Fibroblast of skin of left quadriceps (primary cell): ENCODE measurements at places on chromosomes 4 and X.
A peak's percentile ranks its signal among the peaks of the same experiment; 100 is the strongest.

GRCh38 chr4:119525771-119526712 lies 102.6 kb downstream of the PDE5A start:
- no peak for DNase-seq

- no peak for DNase-seq
Measured at GRCh38 chrX:112636288-112636687, 43.5 kb downstream of the LHFPL1 start.

GRCh38 chr4:120874792-120875774 lies 47.4 kb downstream of the PRDM5 start:
- DNase-seq: no peak

- peak; percentile 88 for DNase-seq
Measured at GRCh38 chr4:122012735-122013134, 60.9 kb upstream of the TRPC3 start.

DNA sequence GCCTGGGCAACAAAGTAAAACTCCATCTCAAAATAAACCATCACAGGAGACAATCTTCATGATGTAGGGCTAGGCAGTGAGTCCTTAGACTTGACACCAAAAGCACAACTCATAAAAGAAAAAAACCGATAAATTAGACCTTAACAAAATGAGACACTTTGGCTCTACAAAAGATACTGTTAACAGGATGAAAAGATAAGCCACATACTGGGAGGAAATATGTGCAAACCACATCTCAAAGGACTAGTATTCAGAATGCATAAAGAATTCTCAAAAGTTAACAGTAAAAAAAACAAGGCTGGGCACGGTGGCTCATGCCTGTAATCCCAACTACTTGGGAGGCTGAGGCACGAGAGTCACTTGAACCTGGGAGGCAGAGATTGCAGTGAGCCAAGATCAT lies 13.2 kb downstream of the EFHC2 start:
- DNase-seq: no peak

GRCh38 chr4:6183740-6184139 lies 16.6 kb downstream of the JAKMIP1 start:
- DNase-seq: no peak

- DNase-seq: no peak
Measured at GRCh38 chr4:161172396-161173026, 991.3 kb downstream of the FSTL5 start.

DNA sequence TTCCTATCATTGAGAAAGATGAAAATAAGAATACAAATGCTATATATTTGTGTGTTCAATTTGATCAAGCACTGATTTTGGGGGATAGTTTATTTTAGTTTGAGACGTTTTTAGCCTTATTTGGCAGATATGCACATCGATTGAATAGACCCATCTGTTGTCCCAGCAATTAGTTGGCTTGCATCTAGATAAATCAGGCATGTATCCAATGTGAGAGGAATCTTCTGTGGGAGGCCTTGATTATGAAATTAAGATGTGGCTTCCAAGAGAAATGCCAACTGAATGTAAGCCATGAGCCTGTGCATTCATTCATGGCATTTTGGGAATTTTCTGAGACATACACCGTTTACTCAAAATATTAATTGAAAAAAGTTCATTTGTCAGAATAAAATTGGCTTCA lies 623.1 kb downstream of the TECRL start:
- DNase-seq: no peak

DNA sequence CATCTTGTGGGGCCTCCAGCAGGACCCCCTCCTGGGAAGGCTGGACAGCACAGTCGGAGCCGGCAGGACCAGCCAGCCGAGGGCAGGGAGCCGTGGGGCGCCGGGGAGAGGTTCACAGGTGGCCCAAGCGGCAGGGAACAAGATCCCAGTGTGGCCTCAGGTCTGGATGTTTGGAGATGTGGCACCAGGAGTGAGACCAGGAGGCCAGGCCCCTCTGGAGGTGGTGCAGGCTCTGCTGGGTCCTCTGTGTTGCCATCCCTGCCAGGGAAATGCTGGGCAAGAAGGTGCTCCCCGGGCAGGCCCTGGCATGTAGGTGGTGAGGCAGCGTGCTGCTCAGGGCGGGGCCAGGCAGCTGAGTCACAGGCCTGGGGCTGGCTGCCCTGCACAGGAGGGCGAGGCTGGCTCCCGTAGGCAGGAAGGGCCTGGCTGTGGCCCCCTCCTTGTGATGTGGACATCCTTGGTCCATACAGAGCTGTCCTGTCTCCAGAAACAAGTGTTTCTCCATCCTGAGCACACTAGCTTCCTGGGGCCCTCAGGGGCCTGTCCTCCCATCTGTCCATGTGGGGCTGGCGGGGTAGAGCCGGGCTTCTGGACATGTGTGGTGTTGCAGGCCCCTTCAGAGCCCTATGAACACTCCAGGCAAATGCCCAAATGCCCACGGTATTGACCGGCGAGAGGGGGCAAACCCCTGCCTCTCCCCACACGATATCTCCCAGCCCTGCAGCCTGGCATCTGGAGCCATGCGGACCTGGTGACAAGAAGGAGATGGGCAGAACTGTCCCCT lies 4.8 kb upstream of the HGFAC start:
- DNase-seq: no peak

- DNase-seq: no peak
Measured at GRCh38 chr4:189513421-189513820, 427.3 kb upstream of the FRG1 start.

DNA sequence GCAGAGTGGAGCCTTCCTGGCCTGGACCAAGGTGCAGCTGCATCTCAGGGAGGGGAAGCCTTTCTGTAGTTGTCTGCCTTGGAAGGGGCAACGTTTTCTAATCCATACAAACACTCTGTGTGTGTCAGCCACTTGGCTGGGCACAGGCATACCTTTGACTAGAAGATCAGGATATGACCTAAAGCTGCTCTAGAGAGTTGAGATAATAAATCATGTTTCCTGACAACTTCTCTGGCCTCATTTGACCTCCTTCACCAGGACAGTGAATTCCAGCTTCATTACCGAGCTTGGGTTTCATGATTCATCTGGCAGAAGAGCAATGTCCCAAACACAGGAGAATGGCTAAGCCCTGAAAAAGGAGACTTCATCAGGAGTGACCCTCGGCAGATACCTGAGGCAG lies 89.6 kb upstream of the KIT start:
- peak; percentile 45 for DNase-seq

GRCh38 chr4:85829276-85830051 lies 354.5 kb downstream of the ARHGAP24 start:
- DNase-seq: no peak

- DNase-seq: no peak
Measured at GRCh38 chr4:99395595-99396364, 39.4 kb downstream of the ADH7 start.

- DNase-seq: peak; percentile 74
Measured at GRCh38 chr4:187478292-187479140, 517.1 kb upstream of the ZFP42 start.

DNA sequence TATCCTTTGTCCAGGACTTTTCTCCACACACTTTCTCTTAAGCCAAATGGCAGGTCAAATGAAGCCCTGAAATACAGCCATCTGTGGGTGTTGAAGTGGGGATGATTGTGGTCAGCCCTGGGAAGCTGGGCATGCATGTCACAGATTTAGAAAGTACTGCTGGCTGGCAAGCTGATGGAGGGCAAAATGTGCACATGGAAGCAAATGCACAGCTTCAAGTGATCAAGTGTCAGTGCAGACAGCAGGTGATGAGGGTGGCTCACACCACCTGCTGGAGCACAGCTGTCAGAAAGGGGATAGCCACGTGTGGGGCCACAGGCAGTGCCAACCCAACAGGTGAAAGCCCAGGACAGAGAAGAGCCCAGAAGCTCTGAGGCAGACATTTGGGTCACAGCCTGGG lies 40.3 kb upstream of the ATXN3L start:
- DNase-seq: no peak

DNA sequence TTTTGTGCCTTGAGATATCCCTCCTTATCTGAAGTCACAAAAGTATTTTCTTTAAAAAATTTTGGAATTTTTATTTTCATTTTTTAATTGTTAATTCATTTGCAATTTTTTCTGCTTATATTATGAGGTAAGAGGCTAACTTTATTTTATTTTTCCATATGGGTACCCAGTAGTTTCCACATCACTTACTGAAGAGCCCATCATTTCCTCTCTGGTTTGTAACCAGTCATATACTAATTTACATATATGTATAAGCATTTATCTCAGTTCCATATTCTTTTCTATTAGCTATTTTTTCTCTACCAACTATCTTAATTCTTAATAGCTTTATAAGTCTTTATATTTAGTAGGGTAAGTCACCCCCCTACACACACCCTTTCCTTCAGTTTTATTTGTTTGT lies 27.0 kb downstream of the MGARP start:
- DNase-seq: no peak

GRCh38 chr4:118389721-118390120 lies 36.9 kb upstream of the PRSS12 start:
- DNase-seq: no peak

GRCh38 chr4:181618896-181619295 lies 624.3 kb upstream of the TENM3 start:
- DNase-seq: no peak

- DNase-seq: peak; percentile 29
Measured at GRCh38 chr4:48300004-48300403, 30.4 kb upstream of the TEC start.

DNA sequence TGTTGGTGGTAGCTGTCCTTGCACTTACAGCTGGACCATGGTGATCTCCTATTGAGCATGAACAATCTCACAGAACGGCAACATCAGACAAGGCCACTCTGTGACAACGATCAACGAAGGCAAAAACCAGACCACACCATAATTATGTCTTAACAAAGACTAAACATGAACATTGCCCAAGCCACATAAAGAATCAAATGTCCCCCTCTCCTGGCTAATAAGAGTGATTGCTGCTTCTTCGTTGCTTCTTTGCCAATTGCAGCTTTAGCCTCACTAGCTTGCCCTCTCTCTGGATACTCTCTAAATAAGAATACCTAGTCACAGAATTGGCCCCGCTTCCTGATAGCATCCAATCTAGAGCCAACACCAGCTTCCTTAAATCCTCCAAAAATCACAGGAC lies 41.5 kb upstream of the PGRMC1 start:
- DNase-seq: no peak

- no peak for DNase-seq
Measured at GRCh38 chrX:56783450-56783831, 54.4 kb downstream of the NBDY start.

DNA sequence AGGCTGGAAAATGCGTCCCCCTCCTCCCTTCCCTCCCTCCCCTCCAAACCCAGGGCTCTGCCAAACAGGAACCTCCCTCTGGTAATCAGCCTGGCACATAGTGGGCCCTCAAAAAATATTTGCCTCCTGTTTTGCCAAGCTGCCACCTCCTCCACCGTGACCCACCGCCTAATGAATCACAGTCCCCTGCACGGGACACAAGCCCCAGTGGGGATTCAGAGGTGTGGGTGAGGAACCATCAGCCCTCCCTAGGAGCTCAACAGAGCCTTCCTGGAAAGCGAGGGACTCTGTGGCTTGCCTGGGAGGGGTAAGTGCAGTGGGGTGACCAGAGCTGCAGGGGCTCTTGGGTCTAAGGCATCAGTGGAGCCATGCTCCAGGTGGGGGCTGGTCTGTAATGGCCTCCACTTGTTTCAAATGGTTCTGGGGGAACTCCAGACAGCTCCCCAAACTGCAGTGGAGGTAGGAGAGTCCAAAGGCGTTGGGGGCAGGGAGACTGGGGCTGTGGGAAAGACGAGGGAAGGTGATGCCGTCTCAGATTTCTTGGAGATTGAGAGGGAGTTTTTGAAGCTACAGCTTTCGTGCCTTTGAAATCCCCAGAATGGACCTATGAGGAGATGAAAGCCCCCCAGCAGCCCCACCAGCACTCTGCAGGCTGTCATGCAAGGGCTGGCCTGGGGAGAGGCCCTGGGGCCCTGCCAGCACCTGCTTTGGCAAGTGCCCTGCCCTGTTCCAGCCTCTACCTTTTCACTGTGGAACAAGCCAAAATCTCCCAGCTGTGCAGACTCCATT lies 1.0 kb upstream of the PPP2R2C start:
- no peak for DNase-seq

DNA sequence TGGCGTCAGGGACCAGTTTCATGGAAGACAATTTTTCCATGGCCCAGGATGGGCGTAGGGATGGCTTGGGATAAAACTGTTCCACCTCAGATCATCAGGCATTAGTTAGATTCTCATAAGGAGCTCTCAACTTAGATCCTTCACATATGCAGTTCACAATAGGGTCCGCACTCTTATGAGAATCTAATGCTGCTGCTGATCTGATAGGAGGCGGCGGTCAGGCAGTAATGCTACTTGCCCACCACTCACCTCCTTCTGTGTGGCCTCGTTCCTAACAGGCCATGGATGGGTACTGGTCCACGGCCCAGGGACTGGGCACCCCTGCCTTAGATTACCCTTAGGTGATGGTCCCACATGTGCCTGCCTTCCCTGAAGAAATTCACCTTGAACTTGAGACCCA lies 28.8 kb upstream of the ENPP6 start:
- DNase-seq: no peak
